ENCODE measurements at places on chromosomes 5 and 9. TPM values are rescaled to one million over a fixed set of nuclear protein-coding genes. Genes with fewer than 3 reads are reported as not detected.

The F2RL1 gene
- total RNA-seq = 34.9 TPM

The ENC1 gene
- 10.7 TPM for total RNA-seq

The SLC22A4 gene
- 17.5 TPM for total RNA-seq

The PCDHA9 gene
- 0.25 TPM for total RNA-seq

The OTP gene
- total RNA-seq = not detected

The NLN gene
- 24.6 TPM for total RNA-seq

The MEIKIN gene
- total RNA-seq = not detected

The LHX2 gene
- 0.63 TPM for total RNA-seq

The NR5A1 gene
- not detected for total RNA-seq

The STPG3 gene
- total RNA-seq = not detected

The RBM27 gene
- 27.9 TPM for total RNA-seq

The FAXDC2 gene
- total RNA-seq = 0.79 TPM

The TSLP gene
- 5.1 TPM for total RNA-seq

GRCh38 chr5:34503379-34504253 is 152.5 kb upstream of the RAI14 start:
- no peak for DNase-seq

DNA sequence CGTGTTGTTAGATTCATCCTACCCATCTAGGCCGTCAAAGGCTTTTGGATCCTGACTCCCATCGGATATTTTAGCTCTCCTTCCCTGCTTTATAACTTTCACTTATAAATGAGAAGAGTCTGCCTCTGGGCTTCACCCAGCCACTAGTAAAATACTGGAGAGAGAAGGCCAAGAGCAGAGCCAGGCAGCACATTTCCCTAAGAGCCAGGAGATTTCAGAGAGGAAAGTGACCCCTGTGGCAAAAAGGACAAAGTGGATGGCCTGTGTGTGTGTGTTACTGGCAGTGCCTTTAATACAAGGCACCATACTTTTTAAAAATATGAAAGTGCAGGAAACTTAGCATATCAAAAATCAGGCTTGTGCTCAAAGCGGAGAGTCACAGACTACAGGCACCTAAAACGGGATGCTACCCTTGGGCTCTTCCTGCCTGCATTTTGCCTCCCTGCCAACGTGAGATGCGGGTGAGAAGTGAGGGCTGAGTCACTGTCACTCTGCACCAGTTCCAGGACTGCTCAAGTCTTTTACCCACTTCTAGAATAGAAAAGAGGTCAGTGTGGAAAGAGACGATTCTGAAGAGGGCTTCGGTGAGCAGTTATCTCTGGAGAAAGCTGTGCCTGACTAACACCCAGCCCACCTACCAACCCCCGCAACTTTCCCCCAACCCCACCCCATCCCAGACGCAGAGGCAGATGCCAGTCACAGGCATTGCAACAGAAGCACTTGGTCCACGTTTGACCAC is 15.9 kb downstream of the NFIL3 start:
- peak; percentile 41 for DNase-seq

DNA sequence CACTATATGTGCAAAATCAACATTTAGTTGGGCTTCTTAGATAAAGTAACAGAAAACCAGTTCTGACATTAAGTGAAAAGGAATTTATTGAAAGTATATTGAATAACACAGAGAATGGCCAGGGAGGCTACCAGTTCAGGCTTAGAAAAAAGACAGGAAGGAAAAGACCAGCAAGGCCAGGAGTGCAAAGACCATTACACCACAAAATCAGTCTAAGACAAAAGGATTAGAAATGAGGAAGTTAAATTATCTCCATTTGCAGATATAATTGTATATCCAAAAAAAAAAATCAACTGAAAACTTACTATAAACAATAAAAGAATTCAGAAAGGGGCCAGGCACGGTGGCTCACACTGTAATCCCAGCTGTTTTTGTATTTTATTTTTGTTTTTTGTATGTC is 4.8 kb upstream of the TEX10 start:
- DNase-seq = no peak

DNA sequence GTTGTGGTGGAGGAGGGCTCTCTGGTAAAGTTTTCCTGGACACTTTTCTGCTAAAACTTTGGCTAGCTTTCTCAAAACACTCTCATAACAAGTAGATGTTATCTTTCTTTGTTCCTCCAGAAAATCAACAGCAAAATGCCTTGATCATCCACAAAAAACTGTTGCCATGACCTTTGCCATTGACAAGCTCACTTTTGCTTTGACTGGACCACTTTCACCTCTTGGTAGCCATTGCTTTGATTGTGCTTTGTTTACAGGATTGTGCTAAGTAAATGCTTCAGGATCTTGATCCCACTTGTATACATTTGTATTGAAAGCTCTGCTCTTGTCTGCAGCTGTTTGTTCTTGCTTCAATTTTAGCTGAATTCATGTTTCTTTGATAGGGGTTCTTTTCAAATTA is 143.9 kb upstream of the NR3C1 start:
- no peak for DNase-seq

DNA sequence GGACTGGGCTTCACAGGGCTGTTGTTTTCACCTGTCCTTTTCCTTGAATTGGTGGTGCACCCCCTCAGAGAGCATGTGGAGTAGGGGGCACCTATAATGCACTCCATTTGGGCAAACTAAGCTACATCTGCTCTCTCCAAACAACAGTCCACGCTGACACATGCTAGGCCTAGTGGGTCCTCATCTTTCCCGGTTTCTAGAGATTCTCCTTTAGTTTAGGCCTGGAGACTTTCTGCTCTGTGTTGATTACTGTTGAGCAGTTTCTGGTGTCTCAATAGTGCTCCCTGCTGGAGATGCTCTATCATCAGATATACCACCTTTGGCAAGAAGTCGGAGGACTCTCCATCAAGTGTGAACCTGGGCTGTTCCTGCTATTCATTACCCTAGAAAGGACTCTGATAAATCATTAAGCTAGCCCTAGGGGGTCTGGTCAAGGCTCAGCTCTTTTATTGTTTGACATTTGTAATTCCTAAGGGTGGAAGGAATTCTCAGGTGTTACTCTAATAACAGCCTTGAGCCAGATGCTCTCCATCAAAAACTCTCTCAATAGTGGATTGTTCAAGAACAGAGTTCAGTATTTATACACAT is 64.0 kb upstream of the FYB1 start:
- DNase-seq = peak; percentile 81

DNA sequence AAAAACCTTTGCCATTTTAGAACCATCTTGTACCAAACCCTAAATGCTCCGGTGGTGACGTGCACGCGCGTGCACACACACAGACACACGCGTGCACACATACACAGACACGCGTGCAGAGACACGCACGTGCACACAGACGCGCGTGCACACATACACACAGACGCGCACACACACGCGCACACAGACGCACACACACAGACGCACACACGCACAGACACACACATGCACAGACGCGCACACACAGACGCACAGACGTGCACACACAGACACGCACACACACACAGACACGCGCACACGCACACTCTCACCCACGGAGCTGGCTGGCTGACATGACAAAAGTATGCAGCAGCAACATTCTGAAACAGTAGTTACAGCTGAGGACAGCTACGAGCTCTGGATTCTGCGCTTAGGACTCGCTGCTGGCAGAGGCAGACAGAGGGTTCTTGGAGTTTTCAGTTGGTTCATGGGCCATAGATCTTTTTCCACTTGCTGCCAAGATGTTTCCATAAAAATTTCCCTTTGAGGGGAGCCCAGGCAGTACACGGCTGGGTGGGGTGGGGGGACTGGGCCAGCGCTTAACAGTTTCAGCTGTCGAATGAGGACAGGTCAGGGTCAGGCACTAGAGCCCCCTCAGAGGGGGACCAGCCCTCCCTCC is 46.2 kb upstream of the UBAC1 start:
- no peak for DNase-seq

- no peak for DNase-seq
These were observed 35.5 kb upstream of the CREBRF start for GRCh38 chr5:173020643-173021042.

DNA sequence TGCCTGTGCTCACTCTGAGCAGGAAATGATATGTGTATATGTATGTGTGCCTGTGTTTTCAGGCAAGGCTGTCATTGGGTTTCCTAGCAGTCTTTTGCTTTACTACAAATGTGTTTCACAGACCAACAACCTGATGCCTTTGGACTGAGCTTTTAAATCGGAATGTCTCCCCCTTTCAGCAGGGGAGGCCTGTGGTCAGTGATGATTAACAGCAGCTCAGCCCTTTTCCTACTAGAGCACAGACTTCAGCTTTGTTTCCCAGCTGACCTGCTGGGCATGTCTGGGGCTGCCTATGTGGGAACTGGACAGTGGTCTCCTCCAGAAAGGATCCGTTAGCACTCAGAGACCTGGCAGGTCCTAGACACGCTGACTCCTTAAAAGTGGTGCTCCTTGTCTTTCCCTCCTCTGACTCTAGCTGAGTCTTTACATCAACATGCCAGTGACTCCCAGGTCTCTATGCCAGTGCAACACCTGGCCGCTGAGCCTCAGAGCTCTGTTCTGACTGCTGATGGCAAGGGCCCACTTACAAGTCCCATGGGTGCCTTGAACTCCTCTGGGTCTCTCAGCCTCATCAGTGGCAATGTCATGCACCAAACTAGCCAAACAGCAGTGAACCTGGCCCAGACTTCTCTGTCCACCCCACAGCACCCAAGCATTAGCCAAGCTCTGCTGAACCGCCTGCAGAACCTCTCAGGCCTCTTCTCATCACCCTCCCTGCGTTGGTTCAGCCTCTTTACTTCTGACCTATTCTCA is 7.7 kb downstream of the MACROH2A1 start:
- DNase-seq = no peak

GRCh38 chr9:14616188-14616982 is 76.8 kb downstream of the ZDHHC21 start:
- peak; percentile 65 for DNase-seq

DNA sequence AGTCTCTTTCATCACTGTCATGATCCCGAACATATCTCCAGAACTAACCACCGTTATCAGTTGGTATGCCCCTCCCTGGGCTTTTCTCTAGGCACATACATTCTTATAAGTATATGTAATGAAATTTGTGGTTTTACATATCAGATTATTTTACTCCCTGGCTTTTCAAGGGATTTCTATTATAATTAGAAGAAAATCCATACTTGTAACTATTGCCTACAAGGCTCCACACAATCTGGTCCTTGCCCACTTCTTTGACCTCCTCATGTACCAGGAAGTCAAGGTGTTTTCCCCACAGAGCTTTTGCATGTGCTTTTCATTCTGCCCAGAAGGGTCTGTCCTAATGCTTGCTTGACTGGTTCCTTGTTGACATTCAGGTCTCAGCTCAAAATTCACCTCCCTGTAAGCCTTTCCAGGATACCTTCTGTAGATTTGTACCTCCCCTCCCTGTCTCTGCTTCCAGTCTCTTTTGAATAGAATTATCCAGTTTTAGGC is 33.6 kb upstream of the HSD17B4 start:
- no peak for DNase-seq

DNA sequence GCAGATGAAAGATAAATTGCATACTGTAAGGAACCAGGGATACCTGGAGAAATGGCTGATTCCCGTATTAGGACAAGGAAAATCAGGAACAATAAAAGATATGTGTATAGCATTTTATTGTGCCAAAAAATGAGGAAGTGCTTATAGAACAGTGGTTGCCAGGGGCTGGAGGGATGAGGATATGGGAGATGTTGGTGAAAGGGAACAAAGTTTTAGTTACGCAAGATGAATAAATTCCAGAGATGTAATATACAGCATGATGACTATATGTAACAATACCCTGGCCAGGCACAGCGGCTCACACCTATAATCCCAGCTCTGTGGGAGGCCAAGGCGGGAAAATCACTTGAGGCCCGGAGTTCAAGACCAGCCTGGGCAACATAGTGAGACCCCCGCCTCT is 101.8 kb downstream of the CDK5RAP2 start:
- DNase-seq = peak; percentile 78

DNA sequence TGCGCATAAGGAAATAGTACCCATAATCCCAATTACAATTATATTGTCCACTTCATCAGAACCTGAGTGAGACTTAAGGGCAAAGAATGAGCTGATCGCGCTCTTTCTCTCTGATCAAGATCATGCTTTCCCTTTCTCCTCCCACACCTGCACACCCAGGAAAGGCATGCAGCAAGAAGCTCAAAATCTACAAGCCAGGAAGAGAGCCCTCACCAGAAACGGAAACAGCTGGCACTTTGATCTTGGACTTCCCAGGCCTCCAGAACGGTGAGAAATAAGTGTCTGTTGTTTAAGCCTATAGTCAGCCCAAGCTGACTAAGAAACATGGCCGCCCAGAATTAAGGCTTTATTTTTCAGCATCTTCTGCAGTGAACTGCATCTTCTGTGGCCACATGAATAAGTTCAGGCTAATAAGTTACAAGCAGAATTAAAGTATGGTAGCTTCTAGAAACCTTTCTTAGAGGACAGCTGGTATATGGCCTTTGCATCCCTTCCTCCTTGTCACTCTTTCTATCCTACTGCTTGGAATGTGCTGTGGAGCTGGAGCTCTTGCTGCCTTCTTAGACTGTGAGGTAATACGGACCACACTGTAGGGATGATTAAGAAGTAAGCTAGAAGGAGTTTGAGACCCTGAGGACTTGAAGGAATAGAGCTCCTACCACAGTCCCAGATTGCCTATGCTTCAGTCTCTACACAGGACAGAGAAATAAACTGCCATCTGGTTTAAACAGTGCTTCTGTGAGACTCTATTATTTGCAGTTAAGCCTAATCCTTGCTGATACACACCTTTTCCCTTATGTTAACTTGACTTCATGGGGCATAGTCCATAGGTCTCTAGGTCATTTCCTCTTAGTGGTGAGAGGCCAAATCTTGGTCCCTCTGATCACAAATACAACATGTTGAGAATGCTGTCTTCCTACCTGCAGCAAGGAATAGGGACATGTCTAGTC is 17.2 kb downstream of the OR2S2 start:
- no peak for DNase-seq

GRCh38 chr9:116327701-116328405 is 174.3 kb downstream of the PAPPA start:
- DNase-seq = no peak

- DNase-seq = no peak
These were observed 7.7 kb downstream of the ICE1 start for GRCh38 chr5:5430136-5430535.

- no peak for DNase-seq
These were observed 82.1 kb downstream of the HRH2 start for GRCh38 chr5:175740014-175740413.

DNA sequence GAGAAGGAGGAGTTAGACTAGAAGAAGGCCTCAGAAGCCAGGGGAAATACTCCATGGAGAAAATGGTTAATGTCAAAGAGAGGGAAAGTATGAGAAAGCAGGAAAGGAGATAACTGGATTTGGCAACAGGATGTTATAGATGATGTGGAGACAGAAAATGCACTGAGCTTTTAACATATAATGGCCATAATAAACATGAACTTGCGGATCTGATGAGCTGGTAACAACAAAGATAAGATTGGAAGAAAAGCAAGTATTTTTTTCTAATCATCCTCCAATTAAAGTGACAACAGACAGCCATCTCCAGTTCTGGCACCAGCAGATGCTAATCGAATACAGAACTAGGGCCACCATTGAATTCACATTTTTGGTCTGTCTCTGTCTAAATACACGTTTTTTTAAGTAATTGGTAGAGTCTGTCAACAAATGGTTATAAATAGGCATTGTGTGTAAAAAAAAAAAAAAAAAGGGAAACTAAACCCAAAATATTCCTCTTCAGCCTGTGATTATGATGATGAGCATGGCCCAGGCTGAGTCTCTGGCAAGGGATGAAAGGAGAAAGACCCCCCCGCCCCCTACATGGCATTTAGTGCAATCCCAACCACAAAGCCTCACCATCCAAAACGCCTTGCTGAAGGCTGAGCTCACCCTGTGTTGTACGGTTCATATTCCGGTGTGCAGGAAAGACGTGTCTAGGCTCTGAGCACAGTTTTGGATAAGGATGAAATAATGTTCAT is 149.5 kb upstream of the LHFPL2 start:
- DNase-seq = no peak

GRCh38 chr9:38180656-38181055 is 111.6 kb upstream of the SHB start:
- DNase-seq = no peak

GRCh38 chr9:78620764-78621163 is 323.8 kb downstream of the PSAT1 start:
- DNase-seq = peak; percentile 59
